ENCODE measurements at places on chromosomes 11 and 22.
A peak's percentile ranks its signal among the peaks of the same experiment; 100 is the strongest.

- DNase-seq = no peak
Observed at GRCh38 chr22:32794449-32795213, 6.9 kb upstream of the TIMP3 start.

GRCh38 chr11:99584830-99585229 is 564.1 kb downstream of the CNTN5 start:
- DNase-seq = no peak

DNA sequence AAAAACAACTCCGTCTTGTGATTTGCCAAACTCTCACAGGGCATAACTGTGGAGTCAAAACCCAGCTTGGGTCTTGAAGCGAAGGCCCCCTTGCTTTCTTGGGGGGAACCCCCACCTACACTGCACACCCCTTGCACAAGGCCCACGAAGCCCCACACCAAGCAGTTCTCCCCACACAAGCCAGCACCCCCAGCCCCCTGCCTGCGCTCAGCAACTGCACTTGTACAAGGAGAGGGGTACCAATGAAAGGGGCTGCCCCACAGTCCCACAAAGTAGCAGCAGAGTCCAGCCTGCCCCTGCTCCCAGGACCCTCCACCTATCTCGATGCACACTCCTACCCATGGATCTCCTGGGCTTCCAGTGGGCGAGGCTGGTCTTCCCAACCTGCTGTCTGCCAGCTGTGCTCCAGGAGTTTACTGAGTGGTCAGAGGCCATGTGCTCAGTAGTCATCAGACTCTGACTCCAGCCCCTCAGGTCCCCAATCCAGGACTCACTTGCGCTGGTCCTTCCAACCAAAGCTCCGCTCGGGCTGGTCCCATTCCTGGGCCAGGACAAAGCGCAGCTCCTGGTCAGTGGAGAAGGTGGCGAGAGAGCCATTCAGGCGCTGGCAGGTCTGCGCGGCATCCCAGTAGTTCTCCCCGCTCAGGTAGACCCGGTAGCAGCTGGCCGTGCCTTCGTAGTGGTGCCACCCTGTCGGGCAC is 57.7 kb downstream of the DGCR2 start:
- no peak for DNase-seq

DNA sequence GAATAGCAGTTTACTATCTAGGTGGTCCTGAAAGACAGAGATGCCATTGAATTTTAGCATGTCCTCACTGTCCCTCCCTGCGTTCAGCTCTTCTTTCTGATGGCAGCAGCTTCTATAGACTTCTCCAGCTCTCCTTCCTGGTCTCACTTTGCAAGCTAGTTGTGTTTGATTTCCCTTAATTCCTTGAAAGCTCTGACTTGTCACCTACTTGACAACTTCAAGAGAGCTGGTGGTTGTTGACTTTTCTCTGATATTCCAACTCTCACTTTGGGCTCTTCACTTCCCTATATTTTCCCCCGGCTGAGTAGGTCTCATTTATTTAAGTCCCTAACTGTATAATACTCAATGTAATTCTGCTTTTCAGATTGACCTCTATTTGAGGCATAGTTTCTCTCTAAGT is 1825.0 kb upstream of the RAG2 start:
- DNase-seq = no peak

GRCh38 chr11:120040151-120040840 is 97.6 kb downstream of the TRIM29 start:
- no peak for DNase-seq

- DNase-seq = no peak
Observed at GRCh38 chr11:19286411-19286810, 45.7 kb upstream of the E2F8 start.

DNA sequence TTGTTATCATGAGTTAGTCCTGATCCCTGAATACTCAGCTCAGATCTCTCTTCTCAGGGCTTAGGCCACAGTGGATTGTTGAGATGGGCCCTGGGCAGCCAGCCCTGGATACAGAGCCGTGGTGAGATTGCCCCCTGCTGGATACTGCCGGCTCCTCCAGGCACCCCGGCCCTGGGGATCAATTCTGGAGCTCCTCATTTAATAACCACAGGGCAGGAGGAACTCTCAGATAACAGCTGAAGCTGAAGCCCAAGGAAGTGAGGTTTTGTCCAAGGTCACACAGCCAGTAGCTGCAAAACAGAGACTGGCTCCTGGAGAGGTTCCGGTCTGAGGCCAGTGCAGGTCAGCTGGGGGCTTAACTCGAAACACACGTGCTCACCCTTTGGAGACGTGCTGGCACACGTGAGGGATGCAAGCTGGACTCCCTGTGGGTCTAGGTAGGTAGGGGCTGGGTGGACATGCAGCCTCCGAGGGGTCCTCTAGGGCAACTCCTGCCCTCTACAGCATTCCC is 16.0 kb downstream of the USH1C start:
- DNase-seq = peak; percentile 75

- no peak for DNase-seq
Observed at GRCh38 chr22:29824677-29825076, 13.4 kb downstream of the ASCC2 start.

GRCh38 chr22:43011079-43011478 is 3.9 kb downstream of the PACSIN2 start:
- no peak for DNase-seq

DNA sequence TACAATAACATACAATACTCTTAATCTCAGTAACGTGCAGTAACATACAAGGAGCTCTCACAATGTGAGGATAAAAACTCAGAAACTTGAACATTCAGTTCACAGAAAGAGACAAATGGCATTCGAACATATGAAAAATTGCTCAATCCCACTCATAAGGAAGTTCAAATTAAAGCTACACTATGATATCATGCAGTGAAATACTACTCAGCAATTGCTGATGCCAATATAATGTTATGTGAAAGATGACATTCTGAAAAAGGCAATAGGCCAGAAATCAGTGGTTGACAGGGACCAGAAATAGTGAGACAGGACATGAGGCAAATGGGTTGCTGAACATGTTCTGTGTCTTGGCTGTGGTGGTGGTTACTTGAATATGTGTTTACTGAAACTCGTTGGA is 33.7 kb upstream of the PITPNB start:
- no peak for DNase-seq

GRCh38 chr11:62627713-62628112 is 5.9 kb upstream of the B3GAT3 start:
- no peak for DNase-seq

- DNase-seq = no peak
Observed at GRCh38 chr22:30892286-30892685, 76.3 kb downstream of the MORC2 start.

DNA sequence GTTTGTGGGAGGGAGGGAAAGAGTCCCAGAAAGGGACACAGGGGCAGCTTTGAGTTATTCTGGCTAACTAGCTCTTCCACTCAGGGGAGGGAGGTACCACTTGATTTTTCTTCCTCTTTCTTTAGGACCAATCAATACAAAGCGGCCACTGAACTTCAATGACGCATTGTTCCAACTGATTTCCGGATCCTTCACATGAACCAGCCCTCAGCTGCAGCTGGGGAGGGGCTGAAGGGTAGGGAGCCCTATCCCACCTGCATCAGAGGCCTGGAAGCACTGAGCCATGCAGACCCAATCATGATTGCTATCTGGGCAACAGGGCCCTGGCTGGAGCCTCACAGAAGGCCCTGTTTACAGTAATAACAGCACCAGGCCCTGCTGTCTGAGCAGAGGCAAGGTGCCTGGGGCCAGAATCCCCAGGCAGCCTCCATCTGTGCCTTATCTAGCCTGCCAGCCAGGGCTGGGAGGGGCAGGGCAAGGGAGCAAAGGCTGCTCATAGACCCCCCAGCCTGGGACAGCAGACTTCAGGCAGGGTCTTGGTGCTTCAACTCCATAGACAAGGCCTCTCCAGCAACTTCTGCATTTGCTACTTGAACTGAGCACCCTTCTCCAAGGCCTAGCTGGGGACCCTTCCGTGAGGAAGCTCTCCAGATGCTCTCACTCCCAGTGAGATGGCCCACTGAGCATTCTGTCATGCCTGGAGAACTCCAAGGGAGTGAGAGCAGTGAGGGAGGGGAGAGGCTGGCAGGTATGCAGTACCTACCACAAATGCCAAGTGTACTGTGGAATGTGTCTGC is 22.5 kb downstream of the CLPB start:
- peak; percentile 45 for DNase-seq

DNA sequence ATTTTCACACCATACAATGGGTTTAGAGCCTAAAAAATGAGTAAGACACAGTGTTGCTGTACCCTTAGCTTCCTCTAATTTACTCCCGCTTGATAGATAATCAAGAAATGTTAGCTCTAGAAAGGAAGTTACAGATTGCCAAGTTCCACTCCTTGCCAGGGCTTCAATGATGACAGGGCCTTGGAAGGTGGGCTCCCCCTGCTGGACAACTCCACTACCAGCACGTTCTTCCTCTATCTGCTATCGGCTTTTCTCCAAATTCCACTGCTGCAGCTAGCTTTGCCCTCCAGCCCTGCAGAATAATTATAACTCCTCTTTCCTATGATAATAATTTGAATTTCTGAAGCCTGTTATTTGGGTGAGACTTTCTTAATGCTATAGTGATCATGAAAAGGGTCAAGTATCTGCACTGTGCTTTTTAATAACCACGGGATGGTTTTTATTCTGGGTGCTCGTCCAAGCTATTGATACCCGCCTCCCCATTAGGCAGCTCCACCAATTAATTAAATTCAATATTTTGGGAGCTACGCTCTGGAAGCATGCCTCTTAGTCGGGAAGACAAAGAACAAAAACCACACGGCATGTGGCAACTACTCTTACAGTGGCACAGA is 9.0 kb downstream of the SYN3 start:
- DNase-seq = no peak

DNA sequence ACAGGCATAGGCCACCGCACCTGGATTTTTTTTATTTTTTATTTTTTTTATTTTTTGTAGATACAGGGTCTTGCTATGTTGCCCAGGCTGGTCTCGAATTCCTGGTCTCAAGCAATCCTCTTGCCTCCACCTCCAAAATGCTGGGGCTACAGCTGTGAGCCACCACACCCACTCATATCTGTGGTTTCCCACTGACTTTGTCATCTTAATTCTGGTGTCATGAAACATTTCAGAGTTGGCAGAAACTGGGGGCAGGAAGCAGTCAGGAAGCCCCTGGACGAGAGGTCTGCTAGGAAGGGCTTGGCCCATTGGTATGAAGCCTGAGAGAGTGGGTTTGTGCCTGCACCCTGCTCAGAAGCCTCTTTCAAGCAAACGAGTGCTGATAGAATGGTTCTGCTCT is 49.1 kb downstream of the COMMD9 start:
- DNase-seq = no peak

DNA sequence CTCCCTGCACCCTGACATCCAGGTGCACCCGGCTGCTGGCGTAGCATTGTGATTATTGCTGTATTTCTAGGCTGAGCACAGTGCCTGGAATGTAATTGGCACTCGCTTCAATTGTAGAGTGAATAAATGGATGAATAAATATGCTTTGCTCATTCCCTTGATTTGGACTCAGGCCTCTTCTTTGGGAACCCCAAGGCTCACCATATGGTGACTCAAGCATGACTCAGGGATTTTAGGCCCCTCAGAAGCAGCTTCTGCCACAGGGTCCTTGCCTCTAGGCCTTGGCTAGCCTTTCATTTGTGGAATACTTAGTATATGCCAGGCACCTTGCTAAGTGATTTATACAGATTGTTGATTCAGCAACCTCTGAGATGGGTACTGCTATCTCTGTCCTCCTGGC is 78.9 kb downstream of the GRIK4 start:
- DNase-seq = no peak

DNA sequence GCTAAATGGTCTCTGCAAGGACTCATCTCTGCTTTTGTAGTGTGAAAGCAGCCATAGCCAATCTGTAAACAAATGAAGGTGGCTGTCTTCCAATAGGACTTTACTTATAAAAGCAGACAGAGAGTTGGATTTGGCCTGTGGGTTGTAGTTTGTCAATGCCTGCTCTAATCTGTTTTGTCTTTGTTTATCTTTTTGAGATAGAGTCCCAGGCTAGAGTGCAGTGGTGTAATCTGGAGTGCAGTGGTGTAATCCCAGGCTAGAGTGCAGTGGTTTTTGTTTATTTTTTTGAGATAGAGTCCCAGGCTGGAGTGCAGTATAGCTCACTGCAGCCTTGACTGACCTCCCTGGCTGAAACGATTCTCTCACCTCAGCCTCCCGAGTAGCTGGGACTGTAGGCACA is 8.6 kb downstream of the PPP6R3 start:
- no peak for DNase-seq

DNA sequence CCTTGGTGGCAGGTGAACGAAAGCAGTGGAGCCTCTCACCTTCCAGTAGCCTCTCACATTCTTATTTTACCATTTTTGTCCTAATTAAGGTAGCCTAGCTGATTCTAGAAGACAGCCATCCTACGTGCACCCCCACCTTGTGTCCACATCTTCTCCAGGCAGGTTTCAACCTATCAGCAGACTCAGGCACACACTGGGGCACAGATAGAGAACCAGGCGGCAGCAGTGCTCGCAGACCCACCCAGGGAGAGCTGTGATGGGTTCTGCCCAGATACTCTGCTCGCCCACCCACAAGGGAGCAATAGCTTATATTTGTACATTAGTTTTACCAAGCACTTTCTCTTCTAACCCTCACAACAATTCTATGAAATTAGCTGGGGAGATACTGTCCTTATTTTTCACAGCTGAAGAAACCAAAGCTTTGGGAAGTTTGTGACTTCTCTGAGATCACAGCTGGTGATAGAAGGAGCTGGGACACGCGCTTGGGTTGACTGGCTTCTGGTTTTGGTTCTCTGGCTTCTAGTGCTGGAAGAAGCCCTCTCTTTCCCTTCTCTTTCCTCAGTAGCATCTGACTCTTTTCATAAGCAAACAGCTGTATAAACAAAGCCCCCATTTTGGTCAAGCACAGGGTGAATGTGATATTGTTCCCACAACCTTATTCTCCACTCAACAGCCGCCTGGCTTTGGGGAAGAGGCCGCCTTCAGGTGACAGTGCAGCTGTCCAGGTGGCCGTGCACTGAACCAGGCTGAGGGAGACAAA is 36.9 kb downstream of the PPP2R1B start:
- no peak for DNase-seq

DNA sequence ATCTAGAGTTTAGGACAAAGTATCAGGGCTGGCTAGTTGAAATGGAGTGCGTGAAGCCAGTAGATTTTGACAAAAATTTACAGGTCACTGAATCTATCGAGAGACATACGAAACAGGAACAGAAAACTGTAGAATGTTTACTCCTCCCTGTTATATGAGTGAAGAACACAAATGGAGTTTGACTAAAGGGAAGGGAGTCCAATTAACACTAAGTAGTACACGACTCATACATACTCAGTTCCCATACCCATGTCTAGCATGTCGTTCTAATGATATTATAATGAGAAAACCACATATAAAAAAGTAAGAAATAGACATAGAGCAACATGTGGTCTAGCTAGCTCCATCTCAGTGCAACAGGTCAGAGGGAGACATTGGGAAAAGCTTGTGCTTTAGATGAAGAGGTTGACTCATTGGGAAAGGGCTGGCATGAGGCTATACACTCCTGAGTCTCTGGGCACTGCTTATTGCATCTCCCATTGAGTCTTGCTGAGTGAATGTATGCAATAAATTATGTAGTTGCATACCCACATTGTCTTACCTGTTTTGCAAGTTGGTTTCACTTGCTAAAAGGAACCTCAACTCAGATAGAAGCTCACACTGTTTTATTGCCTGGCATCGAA is 43.5 kb downstream of the CD44 start:
- DNase-seq = no peak

Measured in NCI-H2081 (cell line).